ENCODE measurements at places on chromosomes 4 and X.

DNA sequence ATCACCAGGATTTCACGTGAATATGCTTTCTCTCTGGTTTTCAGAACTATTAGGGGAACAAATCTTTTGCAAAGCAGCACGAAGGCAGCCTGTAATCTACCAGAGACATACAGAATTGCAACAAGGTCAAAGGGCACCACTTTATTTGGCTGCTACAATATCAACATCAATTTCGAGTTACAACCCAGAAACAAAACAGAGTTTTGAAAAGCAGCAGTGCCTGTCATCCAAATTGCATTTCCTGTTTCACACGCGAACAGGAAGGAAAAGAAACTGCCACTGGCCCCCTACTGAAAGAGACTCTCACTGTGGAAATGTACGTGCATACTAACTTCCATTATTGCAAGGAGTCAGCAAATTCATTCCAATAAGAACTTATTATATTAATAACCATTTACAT, 17.1 kb upstream of the C1QTNF7 start:
- no peak for DNase-seq

DNA sequence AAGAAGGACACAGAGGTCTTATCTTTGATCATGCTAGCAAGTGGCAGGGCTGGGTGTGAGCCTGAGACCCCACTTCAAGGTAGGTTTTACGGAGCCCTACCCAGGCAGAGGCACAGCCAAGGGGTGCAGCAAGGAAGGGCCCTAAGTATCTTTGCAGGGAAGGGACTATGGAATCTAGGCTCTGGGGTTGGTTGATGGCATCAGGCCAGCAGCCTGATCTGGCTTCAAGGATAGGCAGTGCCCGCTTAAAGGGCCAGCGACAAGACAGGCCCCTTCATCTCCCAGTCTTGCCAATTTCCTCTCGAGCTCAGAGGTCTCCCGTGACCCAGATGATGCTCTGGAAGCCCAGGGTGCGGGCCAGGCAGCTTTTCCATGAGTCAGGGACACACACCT, 5.8 kb downstream of the ABLIM2 start:
- DNase-seq, result no peak

DNA sequence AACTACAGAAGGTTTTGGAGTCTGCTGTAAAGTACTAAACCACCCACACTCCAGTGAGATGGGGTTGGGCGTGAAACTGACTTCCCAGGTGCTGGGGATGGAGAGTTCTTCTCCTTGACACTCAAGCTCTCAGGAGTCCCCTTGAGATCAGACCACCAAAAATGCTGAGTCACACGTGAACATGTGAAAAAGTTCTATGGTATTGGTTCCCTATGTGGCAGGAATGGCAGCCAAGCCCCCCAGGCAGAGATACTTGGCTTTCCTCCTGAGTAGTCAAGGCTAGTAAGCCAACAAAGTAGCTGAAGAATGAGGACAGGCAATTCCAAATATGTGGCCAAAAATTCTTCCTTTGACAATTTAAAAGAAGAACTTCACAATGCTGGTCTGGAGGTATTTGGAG, 222.0 kb upstream of the ADAMTS3 start:
- no peak for DNase-seq

DNA sequence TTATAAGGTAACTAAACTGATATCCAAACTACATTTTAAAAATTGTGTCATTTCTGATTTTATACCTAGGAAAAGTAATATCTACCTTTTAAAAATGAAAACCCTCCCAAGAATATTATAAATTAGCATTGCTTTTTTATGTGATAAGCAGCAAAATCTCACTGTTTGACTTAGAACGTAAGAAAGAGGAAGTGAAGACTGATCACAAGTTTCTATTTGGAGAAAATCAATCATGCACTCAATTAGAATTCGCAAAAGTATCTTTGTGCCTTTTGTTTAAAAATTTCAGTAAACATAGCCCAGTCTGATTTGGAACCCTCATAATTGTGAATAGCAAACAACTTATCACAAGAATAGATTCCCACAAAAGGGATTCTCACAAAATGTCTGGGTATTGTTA, 142.7 kb downstream of the TENM3 start:
- DNase-seq, result no peak

DNA sequence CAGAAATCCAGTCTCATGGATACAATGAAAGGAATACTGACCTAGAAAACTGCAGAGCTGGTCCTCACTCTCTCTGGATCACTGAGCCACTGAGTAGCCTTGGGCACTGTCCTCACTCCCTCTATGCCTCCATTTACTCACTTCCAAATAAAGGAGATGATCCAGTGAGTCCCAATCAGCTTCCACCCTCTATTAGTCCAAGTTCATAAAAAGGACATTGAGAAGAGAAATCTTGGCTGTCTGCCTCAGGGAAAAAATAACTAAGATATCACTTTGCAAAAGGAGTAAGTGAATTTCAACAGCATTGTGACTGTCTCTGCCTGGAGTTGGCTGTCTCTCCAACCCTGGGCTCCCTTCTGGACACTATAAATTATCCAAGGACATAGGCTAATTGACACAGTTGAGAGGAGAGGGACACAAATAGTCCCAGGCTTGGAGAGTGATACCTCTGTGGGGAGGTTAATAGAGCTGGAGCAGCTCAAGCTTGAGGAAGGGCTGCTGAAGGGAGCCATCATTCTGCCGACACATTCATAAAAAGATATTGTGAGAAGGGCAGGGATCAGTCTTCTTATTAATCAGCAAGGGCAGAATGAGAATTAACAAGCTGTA, 572.3 kb downstream of the RAB28 start:
- DNase-seq, result no peak

- DNase-seq, result no peak
These were observed 10.4 kb upstream of the CLCN4 start for GRCh38 chrX:10146346-10146745.

DNA sequence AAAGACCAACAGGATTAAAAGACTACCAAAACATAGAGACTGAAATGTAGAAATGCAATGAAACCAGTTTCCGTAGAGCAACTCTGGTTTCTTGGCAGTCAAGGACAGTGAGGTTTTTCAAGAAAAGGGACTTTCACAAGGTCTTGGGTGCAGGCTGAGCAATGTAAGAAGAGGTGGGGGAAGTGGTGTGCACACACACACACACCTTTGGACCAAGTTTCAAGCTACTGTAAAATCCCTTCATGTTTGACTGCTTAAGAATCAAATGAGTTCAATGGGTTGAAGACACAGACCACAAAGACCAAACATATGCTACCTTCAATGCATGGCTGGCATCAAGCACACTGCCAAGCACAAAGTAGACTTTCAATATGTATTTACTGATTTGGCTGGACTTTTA, 17.8 kb upstream of the MCF2 start:
- DNase-seq, result no peak

DNA sequence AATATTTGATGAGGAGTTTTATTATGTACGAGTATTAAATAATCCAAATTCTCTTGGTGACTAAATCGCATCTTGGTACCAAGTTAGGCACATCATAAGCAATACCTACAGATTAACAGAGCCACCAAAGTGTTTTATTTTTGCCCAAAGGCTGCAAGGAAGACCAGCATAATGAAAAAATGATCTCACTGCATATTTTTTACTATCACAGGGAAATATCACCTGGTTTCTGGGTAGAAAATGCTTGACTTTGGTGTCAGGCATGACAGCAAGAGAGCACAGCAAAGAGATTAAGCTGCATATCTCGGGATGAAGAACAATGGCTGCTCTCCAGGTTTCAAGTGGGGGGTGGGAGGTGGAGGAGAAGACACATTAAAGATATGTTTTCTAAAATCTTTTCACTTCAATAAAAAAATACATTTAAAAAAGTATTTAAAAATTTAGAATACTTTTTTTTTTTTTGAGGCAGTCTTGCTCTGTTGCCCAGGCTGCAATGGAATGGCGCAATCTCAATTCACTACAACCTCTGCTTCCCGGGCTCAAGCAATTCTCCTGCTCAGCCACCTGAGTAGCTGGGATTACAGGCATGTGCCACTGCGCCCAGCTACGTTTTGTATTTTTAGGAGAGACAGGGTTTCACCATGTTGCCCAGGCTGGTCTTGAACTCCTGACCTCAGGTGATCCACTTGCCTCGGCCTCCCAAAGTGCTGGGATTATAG, 86.1 kb downstream of the FRYL start:
- DNase-seq, result no peak

DNA sequence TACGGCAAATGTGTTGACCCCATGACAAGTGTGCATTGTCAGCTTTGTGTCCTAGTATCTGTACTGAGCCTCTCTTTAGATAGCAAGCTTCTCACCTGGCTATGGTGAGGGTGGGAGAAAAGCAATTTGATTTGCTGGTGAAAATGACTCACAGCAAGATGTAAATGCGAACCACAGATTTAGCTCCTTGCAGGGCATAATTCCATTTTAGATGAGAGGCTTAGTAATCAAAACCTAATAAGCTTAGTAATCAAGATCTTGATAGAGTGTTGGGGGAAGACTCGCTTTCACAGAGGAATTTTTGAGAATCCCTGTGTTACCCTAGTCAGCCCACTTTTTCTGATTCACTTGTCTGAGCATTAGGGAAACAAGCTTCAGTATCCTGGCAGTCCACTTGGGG, 7.7 kb upstream of the OCIAD2 start:
- no peak for DNase-seq

DNA sequence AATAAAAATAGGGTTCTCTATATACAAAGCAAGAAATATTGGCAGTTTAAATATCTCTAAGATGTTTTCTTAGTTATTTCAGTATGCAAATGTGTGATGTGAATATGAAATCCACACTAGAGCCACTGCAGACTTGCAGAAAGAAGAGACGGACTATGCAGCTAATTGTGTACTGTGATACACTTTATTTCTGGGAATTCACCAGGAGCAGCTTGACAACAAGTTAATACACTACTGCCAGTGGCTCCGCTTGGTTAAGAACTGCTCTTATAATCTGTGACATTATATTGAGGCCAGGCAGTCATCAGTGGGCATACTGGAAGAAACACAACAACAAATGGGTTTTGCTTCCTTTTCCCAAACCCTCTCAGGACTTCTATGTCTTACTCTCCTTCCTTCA, 172.0 kb downstream of the FBXW7 start:
- DNase-seq, result no peak

DNA sequence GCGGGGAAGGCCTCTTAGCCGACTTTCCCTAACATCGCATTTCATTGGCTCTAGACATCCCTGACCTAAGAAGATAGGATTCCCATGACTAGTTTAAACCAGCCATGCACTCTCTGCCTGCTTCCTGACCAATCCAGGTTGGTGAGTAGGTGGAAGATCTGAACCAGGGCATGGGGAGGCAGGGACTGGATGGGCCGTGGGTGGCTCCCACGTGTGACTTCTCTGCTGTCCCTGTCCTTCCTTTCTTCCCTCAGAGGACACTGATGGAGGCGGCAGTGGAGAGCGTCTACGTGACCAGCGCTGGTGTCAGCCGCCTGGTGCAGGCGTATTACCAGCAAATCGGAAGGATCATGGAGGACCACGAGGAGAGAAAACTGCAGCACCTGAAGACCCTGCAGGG, 90.7 kb downstream of the EVC start:
- DNase-seq, result no peak

DNA sequence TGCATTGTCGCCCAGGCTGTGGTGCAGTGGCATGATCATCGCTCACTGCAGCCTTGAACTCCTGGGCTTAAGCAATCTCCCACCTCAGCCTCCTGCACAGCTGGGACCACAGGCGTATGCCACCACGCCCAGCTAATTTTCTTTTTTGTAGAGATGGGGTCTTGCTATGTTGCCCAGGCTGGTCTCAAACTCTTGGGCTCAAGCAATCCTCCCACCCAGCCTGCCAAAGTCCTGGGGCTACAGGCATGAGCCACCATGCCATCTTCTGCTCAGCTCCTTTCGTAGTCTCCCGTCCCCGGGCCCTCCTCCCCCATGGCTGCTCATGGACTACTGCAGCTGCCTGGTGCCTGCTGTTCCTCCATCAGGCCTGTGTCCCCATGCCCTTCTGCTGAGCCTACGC, 58.1 kb downstream of the TAPT1 start:
- DNase-seq, result no peak

- DNase-seq, result no peak
These were observed 66.4 kb downstream of the TMEM154 start for GRCh38 chr4:152613351-152613750.

- no peak for DNase-seq
These were observed 140.2 kb upstream of the KLF3 start for GRCh38 chr4:38523524-38524448.

DNA sequence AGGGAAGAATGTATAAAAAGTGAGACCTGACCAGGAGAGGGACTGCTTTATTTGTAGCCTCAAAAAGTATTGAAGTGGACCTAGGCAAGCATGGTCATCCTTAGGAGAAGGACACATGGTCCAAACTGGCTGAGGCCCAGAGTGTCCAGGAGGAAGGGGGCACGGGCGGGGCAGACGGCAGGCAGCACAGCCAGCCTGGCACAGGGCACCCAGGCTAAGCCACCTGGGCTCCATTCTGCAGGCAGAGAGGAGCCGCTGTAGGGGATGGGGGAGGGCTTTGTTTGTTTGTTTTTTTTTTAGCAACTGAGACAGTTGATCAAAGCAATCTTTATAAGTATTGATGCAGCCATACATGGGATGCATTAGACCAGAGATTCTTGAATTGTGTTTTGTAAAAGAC, 188.6 kb downstream of the PRDM5 start:
- DNase-seq, result no peak

DNA sequence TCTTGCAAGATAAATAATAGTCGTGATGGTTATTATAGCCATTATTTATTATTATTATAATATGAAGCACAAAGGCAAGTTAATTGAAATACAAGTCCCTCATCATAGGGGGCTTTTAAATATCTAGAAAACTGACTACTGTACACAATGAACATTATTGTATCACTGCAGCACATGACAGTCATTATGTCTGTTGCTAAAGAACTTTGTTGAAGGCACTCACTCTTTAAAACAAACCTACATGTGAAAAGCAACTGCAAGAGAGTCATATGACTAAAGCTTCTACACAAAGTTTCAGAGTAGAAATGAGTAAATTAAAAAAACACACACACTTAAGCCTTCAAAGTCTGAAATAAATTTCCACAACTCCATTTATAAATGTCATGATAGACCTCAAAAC, 23.3 kb upstream of the DCAF12L1 start:
- no peak for DNase-seq

DNA sequence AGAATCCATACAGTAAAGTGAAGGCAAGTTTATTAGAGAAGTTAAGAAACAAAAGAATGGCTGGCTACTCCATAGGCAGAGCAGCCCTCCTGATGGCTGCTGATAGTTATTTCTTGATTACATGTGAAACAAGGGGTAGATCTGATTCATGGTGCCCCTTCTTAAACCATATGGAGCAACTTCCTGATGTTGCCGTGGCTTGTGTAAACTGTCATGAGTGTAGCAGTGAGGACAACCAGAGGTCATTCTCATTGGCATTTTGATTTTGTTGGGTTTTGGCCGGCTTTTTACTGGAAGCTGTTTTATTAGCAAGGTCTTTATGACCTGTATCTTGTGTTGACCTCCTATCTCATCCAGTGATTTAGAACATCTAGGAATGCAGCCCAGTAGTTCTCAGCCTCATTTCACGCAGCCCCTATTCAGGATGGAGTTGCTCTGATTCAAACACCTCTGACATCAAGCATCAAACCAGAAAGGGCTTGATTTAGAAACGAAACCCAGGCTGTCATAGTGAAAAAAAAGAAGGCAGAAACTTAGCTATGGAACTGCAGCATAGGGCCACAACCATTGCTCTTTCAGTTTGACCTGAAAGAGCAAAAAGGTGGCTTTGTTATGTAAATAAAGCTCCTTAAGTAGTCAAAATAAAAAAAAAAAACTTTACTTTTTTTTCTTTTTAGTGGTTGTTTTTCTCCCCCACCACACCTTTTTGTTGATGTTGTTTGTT, 37.8 kb downstream of the SPCS3 start:
- no peak for DNase-seq

- no peak for DNase-seq
These were observed 6.2 kb downstream of the TMEM131L start for GRCh38 chr4:153472122-153473037.
